ENCODE measurements at places on chromosomes 11 and 22.
A peak's percentile ranks its signal among the peaks of the same experiment; 100 is the strongest.

DNA sequence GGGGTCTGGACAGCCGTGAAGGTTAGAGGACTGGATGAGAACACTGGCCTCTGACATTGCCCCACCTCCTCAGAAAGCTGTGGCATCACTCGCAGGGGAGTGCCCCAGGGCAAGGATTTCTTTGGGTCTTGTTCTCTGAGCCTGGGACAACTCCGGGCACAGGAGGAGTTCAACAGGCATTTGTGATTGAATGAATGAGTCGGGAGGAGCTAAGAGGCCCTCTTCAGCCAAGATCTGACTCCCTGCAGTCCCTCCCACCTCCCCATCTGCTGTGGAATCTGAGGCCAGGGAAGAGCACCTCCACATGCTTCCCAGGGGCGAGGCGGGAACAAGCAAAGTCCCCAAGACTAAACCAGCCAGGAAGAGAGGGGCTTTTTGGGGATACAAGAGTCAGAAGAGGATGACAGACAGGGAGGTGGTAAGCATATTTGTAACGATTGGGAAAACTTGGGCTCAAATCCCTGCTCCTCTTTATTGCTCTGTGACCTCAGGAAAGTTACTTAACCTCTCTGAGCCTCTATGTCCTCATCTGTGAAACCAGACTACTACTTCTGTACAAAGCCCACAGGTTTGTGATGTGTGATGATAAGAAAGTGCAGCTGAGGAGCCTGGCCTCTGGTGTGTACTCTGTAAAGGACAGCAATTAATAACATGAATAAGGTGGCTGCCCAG lies 6.4 kb downstream of the TP53I11 start:
- DNase-seq: peak; percentile 78

DNA sequence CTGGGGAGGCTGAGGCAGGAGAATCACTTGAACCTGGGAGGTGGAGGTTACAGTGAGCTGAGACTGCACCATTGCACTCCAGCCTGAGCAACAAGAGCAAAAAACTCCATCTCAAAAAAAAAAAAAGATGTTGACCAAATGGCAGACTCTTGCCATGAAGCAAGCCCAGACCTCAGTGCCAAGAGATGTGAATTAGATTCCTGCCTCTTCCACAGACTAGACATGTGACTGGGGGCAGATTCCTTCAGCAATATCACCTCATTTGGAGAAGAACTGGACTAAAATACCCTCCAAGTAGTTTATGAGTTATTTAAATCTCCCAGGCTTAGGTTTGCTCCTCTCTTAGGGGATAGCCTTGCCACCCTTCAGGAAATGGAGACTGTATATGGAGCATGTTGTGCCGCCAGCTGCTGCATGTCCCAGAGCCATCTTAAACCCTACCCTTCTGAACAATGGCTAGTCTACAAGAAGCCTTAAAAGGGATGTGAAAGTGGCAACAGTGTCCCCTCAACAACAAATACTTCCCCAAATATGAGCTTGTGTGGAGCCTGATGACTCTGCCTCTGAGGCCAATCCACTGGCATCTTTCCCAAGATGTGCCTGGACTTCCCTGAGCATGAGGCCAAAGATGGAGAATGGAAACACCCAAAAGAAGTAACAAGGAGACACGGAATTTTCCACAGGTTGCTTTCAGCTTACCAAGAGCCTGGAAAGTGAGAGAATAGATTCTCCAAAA lies 763 bp upstream of the MS4A7 start:
- no peak for DNase-seq

DNA sequence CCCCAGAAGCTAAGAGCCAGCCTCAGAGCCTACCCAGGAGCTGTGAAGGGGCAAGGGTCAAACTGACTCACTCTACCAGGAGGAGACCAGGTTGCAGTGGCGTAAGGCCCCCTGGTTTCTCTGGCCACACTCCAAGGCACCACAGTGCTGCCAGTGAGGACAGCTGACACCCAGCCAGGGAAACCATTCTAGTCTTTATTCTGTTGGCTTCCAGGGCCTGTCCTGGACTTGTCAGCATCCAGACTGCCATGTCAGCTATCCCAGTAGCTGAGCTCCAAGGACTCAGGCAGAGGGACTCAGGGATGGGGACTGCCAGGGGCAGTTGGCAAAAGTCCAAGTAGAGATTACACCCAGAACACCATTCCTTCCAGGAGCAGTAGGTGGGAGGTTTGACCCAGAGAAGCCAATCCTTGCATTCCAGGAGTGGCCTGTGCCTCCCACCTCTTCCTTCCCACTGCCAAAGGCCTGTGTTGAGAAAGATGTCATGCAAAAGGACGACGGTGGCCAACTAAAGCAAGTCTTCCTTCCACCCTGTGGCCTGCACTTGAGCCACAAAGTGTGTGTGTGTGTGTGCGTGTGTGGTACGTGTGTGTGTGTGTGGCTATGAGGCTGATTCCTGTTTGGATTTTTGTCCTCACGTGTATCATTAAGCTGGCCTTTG lies 3.6 kb upstream of the MAPK8IP1 start:
- peak; percentile 90 for DNase-seq

- no peak for DNase-seq
These were observed 3.0 kb upstream of the SWAP70 start for GRCh38 chr11:9660886-9661285.

- DNase-seq: no peak
These were observed 21.5 kb downstream of the RANGAP1 start for GRCh38 chr22:41264408-41264941.

GRCh38 chr11:96763244-96763643 lies 373.4 kb downstream of the JRKL start:
- DNase-seq: no peak

Data from NCI-H446 (cell line).